Left hindlimb (tissue), 1 donor: ENCODE measurements at places on chromosomes 16 and 17.

DNA sequence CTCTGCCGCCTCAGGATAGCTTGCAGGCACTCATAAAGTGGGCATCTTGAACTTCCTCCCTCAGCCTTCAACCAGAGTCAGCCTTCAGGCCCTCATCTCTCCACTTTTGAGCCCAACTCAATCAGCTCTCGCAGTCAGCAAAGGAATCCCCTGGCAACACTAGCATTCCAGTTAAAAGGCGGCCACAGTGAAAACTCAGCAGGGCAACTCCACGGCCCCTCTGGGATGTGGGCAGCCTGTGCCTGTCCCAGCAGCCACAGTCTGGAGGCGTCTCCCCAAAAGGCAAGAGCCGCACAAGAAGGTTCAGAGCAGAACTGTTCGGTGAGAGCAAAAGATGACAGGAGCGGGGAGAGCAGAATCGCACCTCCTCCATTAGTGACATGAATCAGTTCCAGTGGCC lies 9.0 kb downstream of the TMEM11 start:
- no peak for DNase-seq

DNA sequence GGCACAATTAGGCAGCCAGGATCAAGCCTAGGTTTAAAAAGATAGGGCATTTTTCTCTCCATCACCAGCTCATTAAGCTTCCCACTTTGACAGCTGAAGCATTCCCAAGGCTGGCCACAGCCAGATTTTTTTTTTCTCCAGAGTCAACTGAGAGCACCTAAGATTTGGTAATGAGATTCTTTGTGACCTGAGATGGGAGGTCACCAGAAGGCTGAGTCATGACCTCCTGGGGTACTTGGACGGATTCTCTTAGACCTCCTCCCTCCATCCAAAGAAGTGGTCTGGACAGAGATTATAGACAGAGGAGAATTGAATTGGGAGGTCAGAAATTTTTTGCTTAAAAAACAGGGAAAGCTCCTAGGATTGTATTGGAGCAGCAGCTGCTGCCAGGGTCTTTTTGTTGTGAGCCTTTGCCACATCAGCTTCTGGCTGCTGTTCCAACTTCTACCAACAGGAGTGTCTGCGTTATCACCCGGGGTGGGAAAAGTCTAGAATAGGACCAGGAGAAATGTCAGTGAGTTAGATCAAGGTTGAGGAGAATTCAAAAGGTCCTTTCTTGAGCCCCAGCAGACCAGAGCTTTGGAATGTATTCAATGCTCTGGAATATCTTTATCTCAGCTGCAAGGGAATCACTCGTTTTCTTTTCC lies 221.2 kb upstream of the N4BP1 start:
- DNase-seq = no peak

GRCh38 chr17:72004611-72005331 lies 116.0 kb upstream of the SOX9 start:
- DNase-seq = peak; percentile 39

- DNase-seq = peak; percentile 92
Measured at GRCh38 chr17:38702166-38702915, 2.7 kb upstream of the MLLT6 start.

DNA sequence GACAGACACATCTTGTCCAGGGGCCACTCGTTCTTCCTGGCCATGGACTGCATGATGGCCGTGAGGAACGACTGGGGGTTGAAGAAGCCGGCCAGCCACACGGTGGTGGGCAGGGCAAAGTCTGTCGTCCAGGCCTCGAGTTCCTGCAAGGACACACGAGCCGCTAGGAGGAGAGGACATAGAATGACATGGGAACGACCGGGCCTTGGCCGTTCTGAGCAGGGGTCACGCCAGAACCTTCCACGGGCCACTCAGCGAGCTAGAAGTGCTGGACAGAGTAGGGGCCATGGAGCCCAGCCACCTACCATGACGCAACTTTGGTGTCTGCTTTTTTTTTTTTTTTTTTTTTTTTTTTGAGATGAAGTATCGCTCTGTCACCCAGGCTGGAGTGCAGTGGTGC lies 47.0 kb downstream of the PGS1 start:
- no peak for DNase-seq

DNA sequence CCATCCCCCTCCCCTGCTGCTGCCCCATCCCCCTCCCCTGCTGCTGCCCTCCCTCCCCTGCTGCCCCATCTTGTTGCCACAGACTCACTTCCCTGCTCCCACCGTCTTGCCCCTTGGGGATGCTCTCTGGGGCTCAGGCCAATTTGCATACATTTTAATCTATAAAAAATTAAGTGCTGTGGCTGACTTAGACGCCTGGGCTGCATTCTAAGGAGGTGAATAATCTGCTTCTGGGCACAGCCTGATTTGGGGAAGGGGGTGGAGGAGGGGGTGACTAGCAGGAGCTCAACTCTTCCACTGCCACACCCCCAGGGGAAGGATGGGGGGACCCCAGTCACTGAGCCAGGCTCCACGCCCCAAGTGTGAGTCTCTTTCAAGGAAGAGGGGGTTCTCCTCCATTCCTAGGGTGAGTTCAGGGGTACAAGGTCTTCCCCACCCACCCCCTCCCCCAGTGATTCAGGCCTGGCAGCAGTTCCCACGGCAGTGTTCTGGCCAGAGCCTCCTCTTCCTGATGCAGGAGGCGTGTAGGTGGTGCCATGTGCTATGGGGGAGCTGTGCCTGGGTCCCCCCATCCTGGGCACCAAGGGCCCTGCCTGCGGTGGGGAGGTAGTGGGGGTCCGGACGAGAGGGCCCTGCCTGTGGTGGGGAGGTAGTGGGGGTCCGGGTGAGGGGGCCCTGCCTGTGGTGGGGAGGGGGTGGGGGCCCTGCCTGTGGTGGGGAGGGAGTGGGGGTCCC lies 5.0 kb downstream of the DPH1 start:
- DNase-seq = no peak

DNA sequence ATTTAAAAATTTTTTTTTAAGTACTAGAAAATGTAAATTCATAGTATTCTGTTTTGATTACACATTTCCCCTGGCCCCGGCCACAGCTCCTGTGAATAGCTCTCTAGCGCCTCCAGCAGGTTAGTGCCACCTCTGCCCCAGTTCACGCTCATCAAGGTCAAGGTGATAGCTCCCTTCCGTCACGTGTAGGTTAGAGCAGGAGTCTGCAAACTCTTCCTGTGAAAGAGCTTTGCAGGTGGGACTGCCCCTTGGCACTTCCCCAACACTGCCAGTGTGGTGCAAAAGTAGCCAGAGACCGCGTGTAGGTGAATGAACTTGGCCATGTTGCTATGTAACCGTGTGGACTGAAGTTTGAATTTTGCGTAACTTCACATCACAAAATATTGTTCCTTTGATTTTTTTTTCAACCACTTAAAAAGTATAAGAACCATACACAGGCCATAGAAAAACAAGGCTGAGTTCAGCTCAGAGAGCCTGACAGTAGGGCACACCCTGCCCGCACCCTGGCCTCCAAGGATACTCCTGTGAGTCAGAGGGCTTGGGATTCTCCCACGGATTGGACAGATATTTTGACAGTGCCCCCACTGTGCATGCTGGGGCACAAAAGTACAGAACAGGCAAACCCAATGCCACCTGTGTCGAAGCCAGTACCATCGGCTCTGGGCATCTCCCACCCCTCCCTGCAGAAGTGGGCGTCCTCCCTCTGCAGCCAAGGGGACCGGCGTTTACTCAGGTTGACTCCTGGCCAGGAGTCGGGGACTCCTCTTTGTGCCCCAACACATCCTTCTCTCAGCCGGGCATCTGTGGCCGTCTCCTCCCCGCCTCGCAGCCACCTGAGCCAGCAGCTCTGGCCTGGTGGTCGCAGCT lies 92.0 kb upstream of the CHMP6 start:
- DNase-seq = no peak

DNA sequence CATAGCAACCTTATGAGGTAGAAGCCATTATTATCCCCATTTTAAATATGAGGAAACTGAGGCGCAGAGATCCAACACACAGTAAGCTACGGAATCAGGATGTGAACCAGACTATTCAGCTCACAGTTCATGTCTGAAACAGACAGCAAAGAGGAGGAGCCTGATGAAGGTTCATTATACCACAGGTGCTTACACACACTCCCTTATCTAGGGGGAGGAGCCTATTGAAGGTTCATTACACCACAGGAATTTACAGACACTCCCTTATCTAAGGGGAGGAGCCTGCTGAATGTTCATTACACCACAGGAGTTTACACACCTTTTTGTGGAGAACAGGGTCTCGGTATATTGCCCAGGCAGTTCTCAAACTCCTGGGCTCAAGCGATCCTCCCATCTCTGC lies 21.9 kb downstream of the C16orf95 start:
- no peak for DNase-seq

DNA sequence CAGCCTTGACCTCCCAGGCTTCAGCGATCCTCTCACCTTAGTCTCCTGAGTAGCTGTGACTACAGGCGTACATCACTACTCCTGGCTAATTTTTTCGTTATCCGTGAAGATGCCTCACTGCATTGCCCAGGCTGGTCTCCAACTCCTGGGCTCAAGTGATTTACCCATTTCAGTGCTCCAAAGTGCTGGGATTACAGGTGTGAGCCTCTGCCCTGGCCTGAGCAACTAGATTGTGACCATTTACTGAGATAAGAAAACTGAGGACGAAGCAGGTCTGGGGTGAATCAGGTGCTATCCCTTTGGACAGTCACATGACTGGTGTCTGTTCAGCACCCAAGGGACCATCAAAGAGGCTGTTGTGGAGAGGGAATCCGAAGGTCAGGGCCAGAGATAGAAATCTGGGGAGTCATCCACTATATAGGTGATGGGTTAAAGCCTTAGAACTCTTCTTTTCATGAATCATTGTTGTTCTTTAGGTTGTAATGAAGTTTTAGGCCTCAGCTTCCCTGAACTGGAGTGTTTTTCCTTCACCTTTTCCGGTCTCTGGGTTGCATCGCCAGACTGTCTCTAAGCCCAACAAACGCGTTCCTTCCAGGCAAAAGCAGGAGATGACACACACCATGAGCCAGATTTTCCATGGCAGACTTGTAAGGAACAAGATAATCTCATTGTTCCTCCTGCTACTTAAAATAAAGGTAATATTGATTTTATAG lies 62.5 kb downstream of the FTO start:
- DNase-seq = no peak

GRCh38 chr16:473046-474043 lies 47.9 kb downstream of the RAB11FIP3 start:
- DNase-seq = no peak

DNA sequence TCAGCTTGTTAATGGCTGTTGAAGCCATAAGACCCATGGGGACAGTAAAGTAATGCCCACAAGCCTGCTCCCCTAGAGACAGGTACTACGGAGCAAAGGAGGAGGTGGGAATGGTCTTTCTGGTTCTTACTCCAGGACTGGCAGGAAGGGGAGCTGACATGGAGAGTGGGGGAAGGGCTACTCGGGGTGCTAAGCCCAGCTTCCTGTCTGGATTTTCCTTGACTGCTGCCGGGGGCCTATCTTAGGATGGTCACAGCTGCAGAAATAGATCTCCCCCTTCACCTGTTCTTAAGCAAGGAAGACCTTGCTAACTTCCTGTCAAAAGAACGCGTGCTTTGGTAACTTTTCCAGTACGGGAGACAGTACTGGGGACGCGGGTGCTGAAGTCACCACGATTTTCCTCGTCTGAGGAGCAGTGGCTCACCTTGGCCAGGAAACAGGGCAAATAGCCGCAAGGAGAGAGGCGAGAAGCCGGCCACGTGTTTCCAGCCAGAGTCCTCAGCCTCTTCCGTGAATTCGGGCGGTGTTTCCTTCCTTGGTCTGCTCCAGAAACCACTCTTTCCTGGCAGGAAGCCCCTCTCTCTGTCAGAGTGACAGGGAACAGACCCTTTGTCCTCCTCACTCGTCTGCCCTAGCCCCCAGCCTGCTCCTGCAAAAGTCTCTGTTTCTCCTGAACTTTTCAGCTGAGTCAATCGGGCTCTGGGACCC lies 656 bp upstream of the PRR29 start:
- peak; percentile 61 for DNase-seq

- no peak for DNase-seq
Measured at GRCh38 chr16:77805398-77805797, 17.0 kb downstream of the VAT1L start.

DNA sequence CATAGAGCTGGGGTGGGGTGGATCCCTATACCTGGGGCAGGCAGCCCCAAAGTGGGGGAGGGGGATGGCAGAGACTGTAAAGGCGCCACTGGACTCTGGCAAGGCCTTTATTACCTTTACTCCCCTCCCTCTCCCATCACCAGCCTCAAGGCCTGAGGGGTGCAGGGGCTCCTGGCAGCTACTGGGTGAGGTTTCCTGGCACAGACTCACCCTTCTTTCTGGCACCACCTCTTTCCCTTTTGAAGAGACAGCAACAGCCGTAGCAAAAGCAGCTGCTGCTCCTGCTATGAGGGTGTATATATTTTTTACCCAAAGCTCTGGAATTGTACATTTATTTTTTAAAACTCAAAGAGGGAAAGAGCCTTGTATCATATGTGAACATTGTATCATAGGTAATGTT lies 17.6 kb downstream of the RAPGEFL1 start:
- DNase-seq = no peak

- no peak for DNase-seq
Measured at GRCh38 chr16:48507886-48508285, 102.1 kb downstream of the N4BP1 start.

GRCh38 chr17:76682296-76682695 lies 28.5 kb downstream of the MXRA7 start:
- DNase-seq = peak; percentile 58

DNA sequence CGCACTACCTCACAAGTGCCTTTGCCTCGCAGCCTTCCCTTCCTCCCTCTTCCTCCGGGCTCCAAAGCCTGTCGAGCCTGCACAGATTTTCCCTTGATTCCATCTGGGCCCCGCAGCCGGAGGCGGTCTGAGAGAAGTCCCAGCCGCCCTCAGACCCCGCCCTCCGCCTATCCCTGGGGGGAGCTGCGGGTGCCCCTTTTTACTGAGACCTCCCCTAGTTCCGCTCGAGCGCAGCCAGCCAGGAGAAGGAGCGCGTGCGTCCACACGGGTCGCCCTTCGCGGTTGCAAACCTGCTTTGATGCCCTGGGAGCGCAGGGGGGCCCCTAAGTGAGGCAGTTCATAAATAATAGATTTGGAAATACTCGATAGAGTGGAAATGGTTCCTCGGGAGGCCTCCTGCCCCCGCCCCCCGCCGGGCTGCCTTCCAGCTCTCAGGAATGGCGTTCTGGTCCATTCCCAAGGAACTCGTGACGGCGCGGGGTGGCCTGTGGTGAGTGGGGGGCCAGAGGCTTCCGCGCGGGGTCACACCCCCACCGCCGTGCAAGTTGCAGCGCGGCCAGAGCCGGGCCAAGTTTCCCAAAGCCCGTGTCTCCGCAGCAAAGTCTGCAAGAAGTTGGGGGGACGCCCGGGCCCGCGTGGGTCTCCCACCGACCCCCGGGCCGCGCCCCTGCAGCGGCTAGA lies 610 bp downstream of the C16orf74 start:
- DNase-seq = peak; percentile 62
